ENCODE measurements at places on chromosomes 7 and 10.
A peak's percentile ranks its signal among the peaks of the same experiment; 100 is the strongest.

DNA sequence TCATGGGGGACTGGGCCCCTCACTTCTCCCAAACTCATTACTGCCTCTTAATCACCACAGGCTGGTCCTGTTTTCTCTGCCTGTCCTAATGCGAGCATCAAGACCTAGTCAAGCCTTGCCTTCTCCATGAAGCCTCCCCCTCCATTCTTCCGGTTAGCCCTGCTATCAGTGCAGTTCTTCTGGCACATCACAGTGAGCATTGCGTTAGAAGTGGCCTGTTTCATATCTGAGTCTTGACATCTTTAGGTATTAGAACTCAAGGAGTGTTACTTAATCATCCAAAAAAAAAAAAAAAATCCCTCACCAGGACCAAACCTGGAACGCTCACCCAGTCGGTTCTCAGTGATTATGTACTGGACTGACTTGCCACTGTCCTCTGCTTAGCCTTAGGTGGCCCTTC lies 17.4 kb downstream of the SNX10 start:
- DNase-seq = no peak

GRCh38 chr10:48252354-48252650 lies 22.2 kb downstream of the FRMPD2 start:
- no peak for DNase-seq

DNA sequence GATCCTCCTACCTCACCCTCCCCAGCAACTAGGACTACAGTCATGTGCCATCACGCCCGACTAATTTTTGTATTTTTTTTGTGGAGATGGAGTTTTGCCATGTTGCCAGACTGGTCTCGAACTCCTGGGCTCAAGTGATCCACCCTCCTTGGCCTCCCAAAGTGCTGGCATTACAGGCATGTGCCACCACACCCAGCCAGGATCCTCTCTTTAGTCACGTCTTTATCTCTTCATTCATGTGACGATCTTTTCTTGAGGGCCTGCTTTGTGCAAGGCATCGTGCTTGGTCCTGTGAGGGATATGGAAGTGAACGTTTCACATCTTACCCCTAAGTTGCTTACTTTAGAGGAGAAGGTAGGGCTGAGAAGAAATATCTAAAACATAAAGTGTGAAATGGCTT lies 21.6 kb downstream of the WBP1L start:
- no peak for DNase-seq

GRCh38 chr10:48416584-48417232 lies 110.2 kb downstream of the MAPK8 start:
- no peak for DNase-seq

GRCh38 chr7:92279396-92280031 lies 33.7 kb downstream of the ANKIB1 start:
- DNase-seq = no peak

- DNase-seq = peak; percentile 72
These were observed 8.2 kb downstream of the LFNG start for GRCh38 chr7:2527505-2528467.

- DNase-seq = no peak
These were observed 36.0 kb upstream of the NRG3 start for GRCh38 chr10:81838950-81839349.

- DNase-seq = no peak
These were observed 360.3 kb downstream of the CRPPA start for GRCh38 chr7:16061011-16061410.

DNA sequence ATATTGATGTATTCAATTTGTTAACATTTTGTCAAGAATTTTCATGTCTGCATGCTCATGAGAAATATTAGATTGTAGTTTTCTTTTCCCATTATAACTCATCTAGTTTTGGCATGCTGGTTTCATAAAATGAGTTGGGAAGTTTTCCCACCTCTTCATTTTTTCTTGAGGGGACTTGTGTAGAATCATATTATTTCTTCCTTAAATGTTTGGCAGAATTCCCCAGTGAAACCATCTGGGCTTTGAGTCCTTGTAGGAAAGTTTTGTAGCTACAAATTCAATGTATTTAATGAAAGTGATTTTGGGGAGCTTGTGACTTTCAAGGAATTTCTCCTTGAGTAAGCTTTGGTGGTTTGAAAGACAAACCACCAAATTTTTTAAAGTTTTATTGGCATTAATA lies 173.2 kb downstream of the PHTF2 start:
- no peak for DNase-seq

- DNase-seq = no peak
These were observed 82.4 kb upstream of the ITGB1 start for GRCh38 chr10:33040436-33040835.

DNA sequence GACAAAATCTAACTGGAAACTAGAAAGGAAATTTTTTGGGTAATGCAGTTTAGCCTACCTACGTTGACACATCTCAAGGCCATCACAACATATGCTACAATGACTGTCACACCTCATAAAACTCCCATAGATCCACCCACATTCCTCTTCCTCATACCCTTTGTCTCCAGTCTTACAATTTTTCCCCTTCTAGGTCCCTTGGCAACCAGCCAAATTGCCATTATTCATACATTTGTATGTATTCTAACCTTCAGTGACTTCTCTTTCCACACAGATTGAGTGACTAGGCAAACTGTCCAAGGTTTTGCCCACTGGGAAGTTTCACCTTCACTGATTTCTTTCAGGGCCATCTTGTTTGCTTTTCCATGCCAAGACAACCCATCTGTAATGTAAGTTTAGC lies 100.5 kb upstream of the TPK1 start:
- DNase-seq = no peak

DNA sequence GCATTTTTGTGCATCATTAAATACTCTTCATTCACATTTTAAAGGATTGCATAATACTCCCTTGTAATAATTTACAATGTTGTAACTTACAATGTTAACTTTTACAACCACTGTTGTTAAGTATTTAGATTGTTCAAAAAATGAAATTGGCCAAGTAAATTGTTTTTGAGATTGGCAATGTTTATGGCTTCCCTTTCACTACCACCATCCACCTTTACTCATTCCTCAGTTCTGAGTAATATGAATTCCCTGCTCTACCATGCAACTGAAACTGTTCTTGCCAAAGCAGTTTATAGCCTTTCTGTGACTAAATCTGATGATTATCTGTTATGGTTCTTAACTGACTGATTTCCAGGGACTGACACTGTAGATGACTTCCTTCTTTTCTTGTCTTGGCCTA lies 80.5 kb upstream of the TMEM106B start:
- DNase-seq = no peak

- no peak for DNase-seq
These were observed 9.4 kb upstream of the HILPDA start for GRCh38 chr7:128446306-128446705.

- no peak for DNase-seq
These were observed 137.5 kb downstream of the LRRN3 start for GRCh38 chr7:111228437-111228836.

GRCh38 chr10:78432583-78432982 lies 398.9 kb downstream of the RPS24 start:
- DNase-seq = peak; percentile 48

- DNase-seq = no peak
These were observed 43.7 kb upstream of the TSPAN33 start for GRCh38 chr7:129100827-129101166.

DNA sequence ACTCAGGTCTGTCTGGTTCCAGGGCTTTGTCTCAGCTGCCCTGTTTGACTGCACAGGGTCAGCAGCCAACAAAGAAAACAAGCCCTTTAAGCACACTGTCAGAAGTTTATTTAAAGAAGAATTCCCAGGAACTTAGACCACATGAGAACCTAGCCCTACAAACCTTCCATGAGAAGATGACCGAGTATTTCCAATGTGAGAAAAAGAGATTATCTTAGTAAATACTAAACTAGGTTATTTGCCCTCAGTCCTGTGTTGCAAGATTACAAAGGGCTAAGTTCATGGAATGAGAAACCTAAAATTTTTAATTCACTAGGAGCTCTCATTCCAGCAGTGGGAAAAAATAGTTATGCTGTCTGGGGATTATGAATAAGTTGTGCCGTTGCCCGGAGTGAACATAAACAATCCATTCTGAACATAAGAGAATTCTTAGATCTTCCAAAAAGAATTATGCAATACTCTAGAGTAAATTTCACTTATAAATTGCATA lies 46.7 kb downstream of the NOC3L start:
- DNase-seq = peak; percentile 37

GRCh38 chr7:36730046-36730445 lies 5.8 kb upstream of the AOAH start:
- DNase-seq = no peak

- no peak for DNase-seq
These were observed 73.0 kb downstream of the PLXDC2 start for GRCh38 chr10:19889256-19889655.

DNA sequence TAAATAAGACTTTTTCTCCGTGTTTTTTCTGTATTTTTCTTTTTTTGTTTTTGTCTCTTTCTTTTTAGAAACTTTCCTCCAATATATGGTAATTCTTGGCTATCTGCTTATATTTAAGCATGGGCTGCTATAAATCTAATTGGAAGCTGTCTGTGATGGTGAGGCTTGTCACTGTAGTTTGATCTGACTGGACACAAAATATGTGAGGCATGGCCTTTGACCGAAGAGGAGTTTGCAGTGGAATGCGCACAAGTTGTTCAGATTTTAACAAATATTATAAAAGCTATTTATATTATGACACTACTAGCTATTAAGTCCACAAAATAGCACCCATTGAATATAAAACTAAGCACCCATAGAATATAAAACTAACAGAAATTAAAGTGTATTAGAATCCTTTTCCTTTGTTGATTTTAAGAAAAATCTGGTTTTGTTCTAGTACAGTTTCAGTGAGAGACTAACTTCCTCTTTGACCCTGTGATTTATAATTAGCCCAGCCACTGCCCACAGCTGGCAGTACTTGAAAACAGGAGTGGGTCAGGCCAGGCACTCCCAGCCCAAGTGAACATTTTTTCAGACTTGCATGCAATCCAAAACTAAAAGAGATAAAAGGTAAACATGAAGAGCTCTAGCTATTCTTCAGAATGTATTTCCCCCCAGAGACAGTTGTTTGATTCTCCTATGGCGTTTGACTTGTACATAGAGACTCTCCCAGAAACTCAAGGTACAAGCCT lies 69.9 kb upstream of the FGL2 start:
- DNase-seq = peak; percentile 33

DNA sequence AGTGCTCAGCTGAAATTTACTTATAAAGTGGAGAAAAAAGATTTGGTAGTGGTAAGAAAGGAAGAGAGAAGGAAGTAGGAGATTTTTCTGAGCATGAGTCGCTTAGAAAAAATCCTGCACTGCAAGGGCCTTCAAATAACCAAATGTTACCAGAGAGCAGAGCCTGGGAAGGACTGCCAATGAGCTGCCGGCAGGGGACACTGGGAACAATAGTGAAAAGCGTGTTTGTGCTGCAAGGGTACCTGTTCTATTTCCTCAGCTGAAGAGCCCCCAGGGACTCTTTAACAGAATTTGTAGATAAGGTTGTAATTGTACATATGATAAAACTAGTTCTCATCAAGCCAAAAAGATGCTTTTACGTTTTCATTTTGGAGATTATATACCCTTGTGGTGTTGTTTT lies 696.3 kb upstream of the C7orf33 start:
- no peak for DNase-seq

DNA sequence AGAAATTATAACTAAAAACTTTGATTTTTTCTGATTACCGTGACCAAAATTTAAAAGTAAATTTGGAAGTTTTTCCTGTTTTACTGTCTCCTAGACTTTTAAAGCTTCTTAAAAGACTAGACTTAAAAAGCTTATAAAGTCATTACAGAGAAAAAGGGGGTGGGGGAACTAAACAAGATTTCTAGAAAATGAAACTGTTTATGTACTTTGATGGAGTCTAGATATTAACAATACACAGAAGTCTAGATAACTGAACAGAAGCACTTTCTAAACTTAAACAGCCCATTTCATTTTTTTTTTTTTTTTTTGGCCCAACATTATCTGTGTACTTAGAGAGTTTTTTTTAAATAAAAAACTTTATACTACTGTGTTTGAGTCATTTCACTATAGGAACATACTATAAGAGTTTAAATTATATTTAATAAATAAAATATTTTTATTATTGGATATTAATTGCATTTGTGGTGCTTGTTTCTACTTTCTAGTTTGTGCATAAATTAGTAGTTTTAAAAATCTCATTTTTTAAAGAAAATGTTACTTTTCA lies 98.5 kb downstream of the PHTF2 start:
- no peak for DNase-seq

DNA sequence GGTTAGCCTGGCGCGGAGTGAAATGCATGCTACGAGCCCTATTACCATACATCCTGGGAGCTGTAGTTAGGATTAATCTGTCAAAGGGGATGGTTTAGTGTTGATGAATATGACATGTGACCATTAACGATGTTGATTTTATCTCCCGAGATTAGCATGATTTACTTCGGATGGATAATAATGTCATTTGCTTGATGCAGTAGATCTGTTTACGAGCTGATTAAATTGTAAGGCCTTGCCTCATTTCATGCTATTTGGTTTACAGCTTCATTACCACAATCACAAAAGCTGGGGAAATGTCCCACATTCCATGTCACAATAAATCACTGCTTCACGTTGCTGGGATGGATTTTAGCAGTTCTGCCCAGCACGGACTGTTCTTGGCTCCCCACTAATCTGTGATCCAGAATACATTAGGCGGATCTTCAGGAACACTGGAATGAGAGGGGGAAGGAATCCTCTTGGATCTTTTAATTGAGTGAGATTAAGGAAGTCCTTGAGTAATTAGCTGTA lies 22.3 kb downstream of the ZNF503 start:
- DNase-seq = no peak

DNA sequence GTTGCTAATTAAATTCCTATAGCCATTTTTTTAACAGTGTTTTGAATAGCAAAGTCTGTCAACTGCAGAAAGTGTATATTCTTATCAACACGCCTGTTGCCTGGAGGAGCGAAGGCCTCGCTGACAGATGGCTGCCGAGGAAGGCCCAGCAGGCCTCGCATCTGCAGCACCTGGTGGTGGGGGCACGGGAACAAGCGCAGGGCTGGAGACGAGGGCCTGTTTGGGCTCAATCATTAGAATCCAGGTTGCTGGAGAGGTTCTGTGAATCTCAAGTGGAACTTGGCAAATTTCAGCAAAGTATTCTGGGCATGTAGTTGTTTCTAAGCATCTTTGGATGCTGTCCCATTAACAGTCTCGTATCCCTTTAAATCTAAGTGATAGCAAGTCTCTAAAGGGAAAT lies 66.1 kb upstream of the FAM204A start:
- DNase-seq = no peak

DNA sequence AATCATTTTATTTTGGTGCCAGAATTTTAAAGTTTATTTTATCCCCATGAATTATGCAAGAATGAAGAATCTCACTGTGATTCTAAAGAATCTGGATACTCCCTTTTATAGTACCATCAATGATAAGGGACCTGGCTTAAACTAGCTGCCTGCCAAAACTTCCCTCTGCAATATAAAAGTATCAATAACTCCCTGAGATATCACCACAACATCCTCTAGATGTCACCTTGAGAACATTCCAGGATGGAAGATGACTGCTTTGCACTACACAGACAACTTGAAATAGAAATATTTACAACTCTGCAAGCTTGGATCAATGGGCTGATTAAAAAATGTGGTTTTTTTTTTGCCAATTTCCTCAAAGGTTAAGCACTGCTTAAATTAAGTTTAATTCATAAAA lies 142.1 kb downstream of the SLC25A13 start:
- peak; percentile 22 for DNase-seq

All from AG20443 (cell line).